Ovary (tissue), 10 donors: ENCODE measurements at places on chromosomes 1 and 21.

DNA sequence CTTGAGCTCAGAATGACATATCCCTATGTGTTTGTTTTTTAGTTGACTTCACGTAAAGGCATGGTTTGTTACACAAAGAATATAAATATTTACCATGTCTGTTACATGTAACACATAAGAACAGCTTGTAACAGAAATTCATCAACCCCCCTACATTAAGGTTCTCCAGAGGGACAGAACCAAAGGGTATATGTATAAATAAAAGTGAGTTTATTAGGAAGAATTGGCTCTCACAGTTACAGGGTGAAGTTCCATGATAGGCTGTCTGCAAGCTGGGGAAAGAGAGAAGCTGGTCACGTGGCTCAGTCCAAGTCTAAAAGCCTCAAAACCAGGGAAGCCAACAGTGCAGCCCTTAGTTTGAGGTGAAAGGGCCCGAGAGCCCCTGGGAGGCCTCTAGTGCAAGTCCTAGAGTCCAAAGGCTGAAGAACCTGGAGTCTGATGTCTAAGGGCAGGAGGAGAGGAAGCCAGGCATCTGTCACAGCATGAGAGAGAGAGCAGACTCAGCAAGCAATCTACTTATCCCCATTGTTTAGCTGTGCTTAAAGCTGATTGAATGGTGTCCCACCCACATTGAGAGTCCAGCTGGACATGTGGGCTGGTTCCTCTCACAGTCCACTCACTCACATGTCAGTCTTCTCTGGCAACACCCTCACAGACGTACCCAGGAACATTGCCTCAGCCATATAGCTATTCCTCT, 15.8 kb downstream of the THRAP3 start:
- no peak overlapping the region for H3K27ac ChIP-seq
- H3K4me1 ChIP-seq, result peaks cover 2% of the 10 kb centered on the region
- H3K36me3 ChIP-seq, result no peaks in the 10 kb centered on the region
- no peak for DNase-seq
- H3K27me3 ChIP-seq, result no peaks in the 10 kb centered on the region

DNA sequence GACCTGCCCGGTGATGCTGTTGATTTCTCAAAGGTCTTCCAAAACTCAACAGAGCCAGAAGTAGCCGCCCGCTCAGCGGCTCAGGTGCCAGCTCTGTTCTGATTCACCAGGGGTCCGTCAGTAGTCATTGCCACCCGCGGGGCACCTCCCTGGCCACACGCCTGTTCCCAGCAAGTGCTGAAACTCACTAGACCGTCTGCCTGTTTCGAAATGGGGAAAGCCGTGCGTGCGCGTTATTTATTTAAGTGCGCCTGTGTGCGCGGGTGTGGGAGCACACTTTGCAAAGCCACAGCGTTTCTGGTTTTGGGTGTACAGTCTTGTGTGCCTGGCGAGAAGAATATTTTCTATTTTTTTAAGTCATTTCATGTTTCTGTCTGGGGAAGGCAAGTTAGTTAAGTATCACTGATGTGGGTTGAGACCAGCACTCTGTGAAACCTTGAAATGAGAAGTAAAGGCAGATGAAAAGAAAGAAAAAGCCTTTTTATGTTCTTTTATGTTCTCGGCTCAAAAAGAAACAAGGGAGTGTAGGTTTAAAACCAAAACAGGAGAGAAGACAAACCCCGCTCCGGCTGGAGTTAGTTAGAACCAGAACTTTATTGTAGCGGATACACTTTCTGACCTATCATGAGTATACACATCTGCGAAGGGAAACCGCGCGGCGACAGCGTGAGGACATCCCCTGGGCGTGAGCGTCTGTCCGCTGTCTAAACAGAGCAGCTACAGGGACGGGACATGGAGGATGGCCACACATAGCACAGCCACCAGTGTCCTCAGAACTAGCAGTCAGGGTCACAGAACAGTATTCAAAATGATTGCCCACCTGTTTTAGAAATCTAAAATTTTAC, 77.1 kb downstream of the PIK3CD start:
- no peak overlapping the region for H3K4me3 ChIP-seq
- no peaks in the 10 kb centered on the region for H3K27me3 ChIP-seq
- DNase-seq, result no peak
- no peaks in the 10 kb centered on the region for H3K36me3 ChIP-seq

DNA sequence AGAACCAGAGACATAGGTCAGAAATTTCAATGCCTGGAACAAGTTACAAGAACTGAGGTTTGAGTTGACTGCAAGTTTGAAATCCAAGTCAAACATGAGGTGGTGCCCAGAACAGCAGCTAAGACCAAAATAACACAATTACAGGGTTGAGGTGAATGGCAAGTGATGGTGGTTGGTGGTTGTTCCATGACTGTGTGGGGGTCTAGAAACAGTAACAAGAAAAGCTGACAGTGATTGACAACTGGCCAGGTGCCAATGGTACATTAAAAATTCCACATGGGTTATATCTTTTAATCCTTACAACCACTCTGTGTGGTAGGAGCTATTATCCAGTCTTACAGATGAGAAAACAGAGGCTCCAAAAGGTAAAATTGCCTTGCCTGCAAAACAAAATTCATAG, 32.0 kb downstream of the RIMS3 start:
- DNase-seq, result no peak
- no peaks in the 10 kb centered on the region for H3K36me3 ChIP-seq
- H3K4me1 ChIP-seq, result peaks cover 4% of the 10 kb centered on the region
- H3K27me3 ChIP-seq, result no peaks in the 10 kb centered on the region
- H3K27ac ChIP-seq, result no peak overlapping the region

GRCh38 chr1:147773215-147773715, 12.9 kb upstream of the GJA5 start:
- H3K4me3 ChIP-seq, result no peak overlapping the region
- no peaks in the 10 kb centered on the region for H3K27me3 ChIP-seq
- no peaks in the 10 kb centered on the region for H3K36me3 ChIP-seq
- no peak for DNase-seq
- no peaks in the 10 kb centered on the region for H3K4me1 ChIP-seq

GRCh38 chr1:64675718-64676345, 69.0 kb upstream of the RAVER2 start:
- no peaks in the 10 kb centered on the region for H3K36me3 ChIP-seq
- H3K4me3 ChIP-seq, result no peak overlapping the region
- H3K27me3 ChIP-seq, result no peaks in the 10 kb centered on the region
- no peak overlapping the region for H3K27ac ChIP-seq

DNA sequence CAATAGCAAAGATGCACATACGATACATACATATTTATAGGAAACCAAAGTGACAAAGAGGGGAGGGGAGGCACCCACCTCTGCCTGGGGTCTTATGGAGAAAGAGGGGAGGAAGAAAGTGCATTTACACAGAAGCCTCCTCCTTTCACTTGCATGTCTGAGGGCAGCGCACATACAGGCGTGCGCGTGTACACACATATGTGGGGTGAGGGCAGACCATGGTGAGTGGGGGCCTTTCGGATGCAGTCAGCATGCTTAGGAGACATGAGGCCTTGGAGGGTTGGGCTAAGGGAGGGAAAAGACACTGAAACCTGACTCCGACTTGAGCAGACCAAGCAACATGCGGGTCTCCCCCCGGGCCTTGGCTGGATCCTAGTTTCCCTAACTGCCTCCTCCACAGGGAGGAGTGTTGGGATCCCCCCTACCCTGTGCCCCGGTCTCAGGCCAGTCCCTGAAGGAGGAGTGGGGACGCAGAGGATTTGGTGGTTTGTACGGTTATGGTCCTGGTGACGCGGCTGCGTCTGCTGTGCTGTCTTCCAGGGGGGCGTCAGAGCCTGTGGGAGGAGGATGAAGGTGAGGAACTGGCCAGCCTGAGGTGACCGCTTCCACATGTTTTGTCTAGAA, 15.2 kb downstream of the LRRC71 start:
- H3K27ac ChIP-seq, result no peak overlapping the region
- no peaks in the 10 kb centered on the region for H3K36me3 ChIP-seq
- no peak overlapping the region for H3K4me3 ChIP-seq
- DNase-seq, result no peak
- H3K27me3 ChIP-seq, result no peaks in the 10 kb centered on the region

- no peaks in the 10 kb centered on the region for H3K36me3 ChIP-seq
- no peak overlapping the region for H3K4me3 ChIP-seq
- no peak for DNase-seq
These were observed 53.4 kb upstream of the IFFO2 start for GRCh38 chr1:19009882-19010321.
